ENCODE measurements at places on chromosomes 4 and X.
A peak's percentile ranks its signal among the peaks of the same experiment; 100 is the strongest.

DNA sequence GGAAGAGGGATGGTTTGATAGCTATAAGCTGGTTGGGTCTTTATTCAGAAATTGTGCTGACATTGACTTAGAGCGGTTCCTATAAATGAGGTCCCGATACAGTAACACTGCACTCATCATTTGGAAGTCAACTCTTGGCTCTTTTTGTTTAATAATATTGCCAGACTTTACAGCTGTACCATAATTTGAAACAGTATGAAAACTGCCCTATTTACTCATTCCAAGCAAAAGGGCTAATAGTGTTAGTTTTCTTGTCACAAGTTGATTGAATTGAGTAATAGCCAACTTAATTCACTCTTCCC is 128.4 kb upstream of the LIMCH1 start:
- DNase-seq: no peak

GRCh38 chr4:120616-121015 is 3.7 kb upstream of the ZNF718 start:
- no peak for DNase-seq

GRCh38 chr4:89413518-89413917 is 105.9 kb upstream of the GPRIN3 start:
- DNase-seq: no peak

GRCh38 chrX:41265615-41266014 is 68.3 kb upstream of the DDX3X start:
- DNase-seq: peak; percentile 79

- no peak for DNase-seq
Observed at GRCh38 chr4:3340700-3341083, 47.9 kb downstream of the RGS12 start.

All from astrocyte of the spinal cord (primary cell).